ENCODE measurements at places on chromosomes 6 and 20.

- no peak for DNase-seq
These were observed 62.4 kb upstream of the STXBP5 start for GRCh38 chr6:147141711-147142308.

GRCh38 chr6:69866770-69867638, 648 bp downstream of the COL19A1 start:
- peak; percentile 62 for DNase-seq

GRCh38 chr6:54598787-54599313, 247.7 kb upstream of the FAM83B start:
- DNase-seq = no peak

DNA sequence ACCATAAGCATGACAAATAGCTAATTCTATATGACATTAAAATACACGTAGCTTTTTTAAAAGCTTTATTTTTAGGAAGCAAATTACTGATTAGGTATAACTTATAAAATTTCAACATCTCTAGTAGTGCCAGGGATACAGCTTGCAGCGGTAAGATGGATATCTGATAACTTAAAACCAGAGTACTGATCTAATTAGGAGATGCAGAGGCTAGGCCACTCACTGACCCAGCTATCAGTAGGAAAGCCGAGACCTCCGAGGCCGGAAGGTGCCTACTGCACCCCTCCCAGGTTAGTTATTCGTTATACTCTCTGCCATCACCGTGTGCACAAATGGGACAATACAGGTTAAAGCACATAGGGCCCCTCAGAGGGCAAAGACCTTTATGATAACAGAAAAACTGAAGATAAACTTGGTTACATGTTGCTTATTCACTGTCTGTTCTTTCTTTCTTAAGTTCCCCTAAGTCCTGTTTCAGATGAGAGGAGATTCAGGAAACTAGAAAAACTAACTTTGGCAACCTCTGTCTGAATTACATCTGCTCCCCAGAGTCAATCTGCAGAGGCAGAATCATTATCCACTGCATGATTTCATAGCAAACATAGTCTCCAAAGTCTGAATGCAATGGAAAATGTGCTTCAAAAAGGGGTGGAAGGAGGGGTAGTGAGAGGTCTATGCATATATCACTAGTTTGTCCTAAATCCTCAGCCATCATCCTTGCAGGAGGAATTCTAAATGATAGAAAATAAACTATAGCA, 60.8 kb downstream of the RIPOR2 start:
- no peak for DNase-seq

DNA sequence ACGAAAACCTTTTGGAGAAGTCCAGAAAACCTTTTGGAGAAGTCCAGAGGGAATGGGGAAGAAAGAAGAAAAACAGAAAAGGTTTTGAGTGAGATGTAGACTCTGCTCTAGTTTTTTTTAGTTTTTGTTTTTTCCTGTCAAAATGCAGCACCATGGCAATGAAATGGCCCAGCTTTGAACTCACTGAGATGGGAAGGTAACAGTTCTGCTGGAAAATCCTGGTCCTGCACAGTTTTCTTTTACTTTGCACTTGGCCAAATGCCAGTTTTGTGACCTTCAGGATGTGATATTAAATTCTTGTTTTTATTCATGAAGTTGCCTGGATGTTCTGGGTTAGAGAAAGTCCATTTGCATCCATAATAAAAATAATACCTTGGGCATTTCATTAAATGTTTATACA, 145.7 kb downstream of the CFAP61 start:
- DNase-seq = no peak

DNA sequence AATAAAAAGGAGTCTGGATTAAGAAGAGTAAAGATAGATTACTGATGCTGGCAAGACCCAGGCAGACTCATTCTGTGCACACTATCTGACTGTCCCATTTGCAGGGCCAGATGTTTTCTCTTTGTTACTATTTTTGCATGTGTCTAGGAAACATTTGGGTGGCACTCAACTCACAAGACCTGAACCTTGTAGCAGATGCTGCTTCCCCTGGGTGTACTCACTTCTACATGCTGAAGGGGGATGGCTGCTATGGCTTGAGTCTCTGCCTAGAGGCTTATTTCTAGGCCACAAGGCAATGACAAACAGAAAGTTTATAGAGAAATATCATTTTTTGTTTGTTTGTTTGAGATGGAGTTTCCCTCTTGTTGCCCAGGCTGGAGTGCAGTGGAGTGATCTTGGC, 351.4 kb downstream of the FOXA2 start:
- no peak for DNase-seq

DNA sequence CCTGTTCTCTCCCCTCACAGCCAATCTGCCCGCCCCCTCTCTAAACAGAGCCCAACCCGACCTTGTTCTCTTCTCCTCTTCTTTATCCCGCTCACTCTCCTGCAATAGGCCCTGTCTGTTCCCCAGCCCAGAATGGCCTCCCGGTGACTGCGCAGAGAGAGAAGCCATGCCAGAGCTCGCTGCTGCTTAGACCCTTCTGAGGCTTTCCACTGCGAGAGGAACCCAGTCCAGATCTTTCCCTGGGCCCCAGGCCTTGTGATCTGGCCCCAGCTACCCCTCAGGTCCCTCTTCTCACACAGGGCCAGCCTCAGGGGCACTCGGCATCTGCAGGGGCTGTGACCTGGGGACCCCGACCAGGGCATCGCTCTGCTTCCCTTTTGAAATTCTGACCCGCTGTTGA, 58.1 kb downstream of the TMEM242 start:
- DNase-seq = no peak

DNA sequence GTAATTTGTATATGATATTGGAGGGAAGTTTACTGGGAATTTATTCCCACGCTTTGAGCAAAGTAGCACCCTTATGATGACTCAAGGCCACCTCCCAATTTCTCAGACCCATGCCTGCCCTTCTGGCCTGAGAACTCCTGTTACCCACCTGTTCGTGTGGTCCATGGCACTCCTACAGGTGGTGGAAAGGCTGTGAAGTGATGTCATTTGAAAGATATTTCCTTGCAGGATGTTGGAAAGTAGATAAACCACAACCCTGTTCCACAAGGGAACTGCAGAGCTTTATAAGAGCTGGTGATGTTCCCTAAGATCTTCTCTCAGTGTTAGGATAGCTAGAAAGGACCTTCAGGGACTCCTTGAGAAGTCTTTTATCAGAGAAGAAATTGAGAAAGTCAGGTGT, 70.5 kb downstream of the ADGRG6 start:
- DNase-seq = no peak

DNA sequence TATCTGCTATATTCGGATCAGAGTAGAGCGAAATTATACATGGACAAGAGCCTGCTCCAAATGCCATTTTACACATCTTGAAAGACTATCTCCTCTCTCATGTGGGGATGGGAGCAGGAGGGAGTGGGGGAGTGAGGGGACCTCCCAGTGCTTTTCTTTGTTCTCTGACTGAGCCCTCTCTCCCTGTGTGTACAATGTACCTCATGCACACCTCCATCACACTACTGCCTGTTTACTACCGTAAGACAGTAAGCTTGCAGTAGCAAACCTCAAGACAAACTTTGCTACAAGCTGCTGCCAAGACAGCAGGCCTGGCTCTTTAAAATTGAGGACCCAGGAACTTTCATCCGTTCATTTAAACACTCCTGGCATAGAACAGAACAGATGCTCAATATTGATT, 7.2 kb downstream of the NHSL1 start:
- DNase-seq = no peak

DNA sequence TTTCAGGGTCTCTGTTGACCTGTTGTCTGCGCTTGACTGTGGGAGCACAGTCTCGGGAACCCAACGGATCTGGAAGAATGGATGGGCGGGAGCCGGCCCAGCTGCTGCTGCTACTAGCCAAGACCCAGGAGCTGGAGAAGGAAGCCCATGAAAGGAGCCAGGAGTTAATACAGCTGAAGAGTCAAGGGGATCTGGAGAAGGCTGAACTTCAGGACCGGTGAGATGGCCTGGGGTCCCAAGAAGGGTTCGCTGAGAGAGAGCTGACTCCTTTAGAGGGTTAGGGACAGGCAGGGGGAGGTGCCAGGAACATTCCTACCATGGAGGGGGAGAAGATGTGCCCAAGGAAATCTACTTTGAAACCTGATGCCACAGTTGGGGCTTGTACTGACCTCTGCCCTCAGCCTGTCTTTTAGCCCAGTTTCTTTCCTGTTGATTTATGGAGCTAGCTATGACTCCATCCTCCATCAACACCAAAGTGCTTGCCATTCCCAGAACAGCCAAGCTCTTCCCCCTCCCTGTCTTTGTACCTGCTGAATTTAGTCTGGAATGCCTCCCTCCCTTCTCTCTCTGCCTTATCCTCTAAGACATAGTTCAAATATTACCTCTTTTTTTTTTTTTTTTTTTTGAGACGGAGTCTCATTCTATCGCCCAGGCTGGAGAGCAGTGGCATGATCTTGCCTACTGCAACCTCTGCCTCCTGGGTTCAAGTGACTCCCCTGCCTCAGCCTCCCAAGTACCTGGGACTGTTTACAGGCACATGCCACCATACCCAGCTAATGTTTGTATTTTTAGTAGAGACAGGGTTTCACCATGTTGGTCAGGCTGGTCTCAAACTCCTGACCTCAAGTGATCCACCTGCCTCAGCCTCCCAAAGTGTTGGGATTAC, 12.2 kb downstream of the CEP250 start:
- no peak for DNase-seq

DNA sequence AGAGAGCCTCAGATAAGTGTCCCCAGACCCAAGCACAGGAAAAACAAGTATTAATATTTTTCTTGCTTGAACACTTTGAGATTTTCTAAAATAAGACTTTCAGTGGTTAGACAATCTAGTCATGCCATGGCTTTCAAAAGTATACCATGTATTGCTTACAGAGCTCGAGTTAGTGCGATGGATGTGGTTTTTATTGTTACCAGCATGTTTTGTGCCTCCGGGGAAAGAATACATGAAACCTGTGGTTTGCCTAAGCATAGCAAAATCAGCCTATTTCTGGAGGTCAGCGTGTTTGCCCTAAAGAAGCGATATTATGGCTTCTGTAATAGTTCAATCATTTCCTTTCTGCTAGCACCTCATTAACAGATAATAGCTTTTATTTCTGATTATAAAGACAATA, 21.6 kb downstream of the RIN2 start:
- no peak for DNase-seq

DNA sequence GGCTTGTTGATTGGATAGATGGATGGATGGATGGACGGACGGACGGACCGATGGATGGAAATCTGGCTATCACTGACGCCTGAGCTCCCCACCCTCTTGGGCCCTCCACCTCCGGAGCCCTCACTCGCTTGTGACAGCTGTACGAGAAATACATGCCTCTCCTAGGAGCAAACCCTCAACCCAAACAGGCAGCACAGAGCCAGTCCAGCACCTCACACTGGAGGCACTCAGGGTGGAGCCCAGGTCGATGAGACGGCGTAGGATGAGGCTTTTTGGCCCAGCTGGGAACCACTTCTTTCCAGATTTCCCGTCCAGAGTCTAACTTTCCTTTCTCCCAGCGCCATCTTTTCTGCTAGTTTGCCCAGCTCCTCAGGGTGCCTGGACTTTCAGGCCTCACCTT, 2.7 kb upstream of the LY6G5C start:
- DNase-seq = no peak

- no peak for DNase-seq
These were observed 30.5 kb downstream of the TFAP2B start for GRCh38 chr6:50848989-50849795.

DNA sequence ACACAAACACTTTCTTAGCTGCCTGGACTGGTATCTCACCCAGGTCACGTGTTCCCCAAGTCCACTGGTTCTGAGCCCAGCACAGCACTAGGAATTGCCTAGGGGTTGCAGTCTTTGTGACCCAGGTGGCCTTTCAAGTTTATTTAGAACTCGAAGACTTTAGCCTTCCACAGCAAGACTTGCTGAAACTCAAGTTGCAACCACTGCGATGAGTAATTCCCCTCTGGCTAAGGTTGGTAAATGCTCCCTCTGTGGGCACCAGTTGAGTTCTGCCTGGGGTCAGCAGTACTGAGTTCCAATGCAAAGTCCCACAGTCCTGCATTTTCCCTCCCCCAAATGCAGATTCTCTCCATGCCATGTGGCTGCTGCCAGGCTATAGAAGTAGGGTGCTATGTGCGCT, 77.6 kb upstream of the MOCS1 start:
- no peak for DNase-seq

GRCh38 chr20:39946931-39947330, 742.1 kb downstream of the MAFB start:
- no peak for DNase-seq

GRCh38 chr6:119310486-119311036, 39.0 kb downstream of the MAN1A1 start:
- no peak for DNase-seq

DNA sequence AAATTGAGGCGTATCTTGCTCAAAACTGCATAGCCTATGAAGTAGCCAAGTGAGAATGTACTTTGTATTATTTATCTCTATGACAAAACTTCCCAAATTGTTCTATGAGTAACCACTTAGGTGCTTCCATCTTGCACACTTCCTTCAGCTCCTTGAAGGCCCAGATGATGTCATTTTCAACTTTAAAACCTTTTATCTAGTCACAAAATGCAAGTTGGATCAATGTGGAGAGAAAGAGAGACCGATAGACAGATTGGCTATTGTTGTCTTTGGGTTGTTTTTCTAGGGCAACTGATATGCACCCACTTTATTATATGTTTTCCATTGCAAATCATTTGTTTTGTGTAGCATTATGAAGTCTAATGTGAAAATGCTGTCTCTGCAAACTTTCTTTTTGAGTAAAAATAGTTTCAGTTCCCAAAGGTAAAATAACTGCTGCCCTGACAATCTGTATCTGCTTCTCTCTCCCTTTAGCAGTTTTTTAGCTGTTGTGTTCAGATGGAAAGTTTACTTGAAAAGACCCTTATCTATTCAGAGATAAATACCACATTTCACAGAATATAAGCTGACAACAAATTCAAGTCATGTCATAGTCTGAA, 73.7 kb upstream of the CITED2 start:
- no peak for DNase-seq

DNA sequence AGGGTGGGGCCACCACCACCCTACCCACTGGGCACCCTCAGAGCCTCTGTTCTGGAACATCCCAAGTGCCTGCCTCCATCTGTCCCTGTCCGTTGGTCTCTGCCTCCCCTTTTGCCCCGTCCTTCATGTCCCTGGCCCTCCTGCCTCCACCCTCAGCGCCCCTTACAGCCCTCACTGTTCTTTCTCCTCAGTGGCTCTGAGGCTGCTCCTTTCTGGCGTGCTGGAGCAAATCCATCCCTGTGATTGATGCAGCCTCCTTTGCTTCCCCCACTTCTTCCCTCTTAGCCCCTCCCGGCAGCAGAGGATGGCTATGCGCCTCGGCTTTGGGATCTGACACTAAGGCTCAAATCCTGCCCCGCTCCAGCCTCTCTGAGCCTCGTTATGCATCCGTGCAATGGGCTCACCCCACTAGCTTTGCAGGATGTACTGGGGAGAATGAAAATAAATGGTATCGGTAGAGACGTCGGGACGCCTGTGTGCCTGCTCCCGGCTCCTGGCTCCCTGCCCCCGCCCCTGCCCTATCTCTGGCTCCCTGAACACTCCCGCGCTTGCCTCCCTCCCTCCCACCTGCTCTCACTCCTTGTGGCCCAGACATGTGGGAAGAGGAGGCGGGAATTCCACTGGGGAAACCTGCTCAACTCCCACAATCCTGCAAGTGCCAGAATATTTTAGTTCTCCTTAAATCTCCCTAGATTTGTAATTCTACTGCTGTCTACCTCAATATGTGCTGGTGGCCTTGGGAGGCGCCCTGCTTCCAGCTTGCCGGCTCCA, 13.1 kb downstream of the VSTM2L start:
- no peak for DNase-seq

GRCh38 chr6:79466207-79466834, 70.9 kb downstream of the LCA5 start:
- no peak for DNase-seq

GRCh38 chr6:41914343-41914742, 6.6 kb downstream of the MED20 start:
- DNase-seq = no peak

- DNase-seq = no peak
These were observed 3.2 kb downstream of the CUTA start for GRCh38 chr6:33414592-33415271.

- no peak for DNase-seq
These were observed 18.2 kb upstream of the SRC start for GRCh38 chr20:37327748-37328147.

Measured in CD4-positive, alpha-beta memory T cell (primary cell).